ENCODE measurements at places on chromosomes 12 and 14.
A peak's percentile ranks its signal among the peaks of the same experiment; 100 is the strongest.

DNA sequence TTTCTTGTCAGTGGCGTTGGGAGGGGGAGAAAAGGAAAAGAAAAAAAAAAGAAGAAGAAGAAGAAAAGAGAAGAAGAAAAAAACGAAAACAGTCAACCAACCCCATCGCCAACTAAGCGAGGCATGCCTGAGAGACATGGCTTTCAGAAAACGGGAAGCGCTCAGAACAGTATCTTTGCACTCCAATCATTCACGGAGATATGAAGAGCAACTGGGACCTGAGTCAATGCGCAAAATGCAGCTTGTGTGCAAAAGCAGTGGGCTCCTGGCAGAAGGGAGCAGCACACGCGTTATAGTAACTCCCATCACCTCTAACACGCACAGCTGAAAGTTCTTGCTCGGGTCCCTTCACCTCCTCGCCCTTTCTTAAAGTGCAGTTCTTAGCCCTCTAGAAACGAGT, 1.9 kb downstream of the ASCL1 start:
- no peak for ATAC-seq

DNA sequence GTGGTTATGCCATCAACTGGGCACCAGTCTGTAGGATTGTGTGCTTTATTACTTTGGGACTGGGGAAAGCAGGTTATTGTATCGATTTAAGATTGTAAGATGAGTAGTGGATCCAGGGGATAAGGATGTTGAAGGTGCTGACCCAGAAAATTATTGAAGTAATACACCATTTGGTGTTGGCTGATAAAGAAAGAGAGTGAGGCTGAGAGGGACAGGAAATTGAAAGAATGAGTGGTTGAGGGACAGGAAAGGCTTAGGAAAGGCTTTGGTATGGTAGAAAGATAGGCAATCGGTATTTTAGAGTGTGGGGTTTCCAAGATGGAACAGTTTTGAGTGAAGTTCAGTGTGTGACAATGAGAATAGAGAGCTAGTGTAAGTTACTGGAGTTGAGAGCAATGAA, 12.3 kb downstream of the PPHLN1 start:
- no peak for ATAC-seq

DNA sequence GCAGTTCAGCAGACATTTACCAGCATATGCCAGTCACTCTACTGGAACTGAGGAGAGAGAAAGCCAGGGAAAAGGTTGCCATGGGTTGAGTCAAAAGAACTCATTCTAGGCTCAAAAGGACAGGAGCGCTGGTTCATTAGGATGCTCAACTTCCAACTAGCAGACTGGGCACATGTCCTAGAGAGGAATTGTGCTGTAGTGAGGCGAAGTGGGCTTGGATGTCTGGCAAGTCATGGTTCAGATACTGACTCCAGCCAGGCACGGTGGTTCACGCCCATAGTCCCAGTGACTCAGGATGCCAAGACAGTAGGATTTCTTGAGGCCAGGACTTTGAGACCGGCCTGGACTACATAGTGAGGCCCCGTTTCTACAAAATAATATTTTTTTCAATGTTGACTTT, 281.5 kb downstream of the CACNA1C start:
- ATAC-seq: no peak

DNA sequence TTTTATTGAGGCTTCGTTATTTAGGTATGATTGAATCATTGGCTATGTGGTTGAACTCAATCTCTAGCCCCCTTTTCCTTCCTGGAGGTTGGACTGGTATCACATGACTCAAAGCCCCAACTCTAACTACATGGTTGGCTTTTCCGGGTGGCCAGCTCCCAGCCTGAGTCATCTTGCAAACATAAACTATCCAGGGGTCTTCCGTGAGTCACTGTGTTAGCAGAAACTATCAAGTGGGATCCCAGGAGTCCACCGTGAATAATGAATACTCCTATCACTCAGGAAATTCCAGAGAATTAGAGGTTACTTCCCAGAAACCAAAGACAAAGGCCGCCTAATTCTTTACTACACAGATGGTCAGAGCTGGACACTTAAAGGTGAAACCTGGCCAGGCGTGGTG, 19.7 kb upstream of the PLEKHD1 start:
- no peak for ATAC-seq

GRCh38 chr12:49339464-49339861, 2.5 kb upstream of the C1QL4 start:
- ATAC-seq: no peak

DNA sequence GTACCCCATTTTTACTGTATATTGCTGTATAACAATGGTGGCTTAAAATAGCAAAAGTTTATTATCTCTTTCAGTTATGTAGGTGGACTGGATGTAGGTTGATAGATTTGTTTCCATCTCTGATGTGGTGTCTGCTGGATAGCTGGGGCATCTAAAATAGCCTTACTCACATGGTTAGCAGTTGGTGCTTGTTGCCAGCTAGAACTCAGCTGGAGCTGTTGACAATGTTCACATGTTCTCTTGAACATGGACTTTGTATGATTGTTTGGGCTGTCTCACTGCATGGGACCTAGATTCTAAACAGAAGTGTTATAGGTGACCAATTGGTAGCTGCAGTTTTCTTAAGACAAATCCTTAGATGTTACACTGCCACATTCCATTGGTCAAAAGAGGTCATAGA, 126.9 kb downstream of the GPHN start:
- no peak for ATAC-seq

GRCh38 chr14:104604458-104605449, at the start of gene TMEM179:
TMEM179 (minus strand) TSS chr14:104604772; CDS start chr14:104604741, 31 bp downstream.
- no peak for ATAC-seq

DNA sequence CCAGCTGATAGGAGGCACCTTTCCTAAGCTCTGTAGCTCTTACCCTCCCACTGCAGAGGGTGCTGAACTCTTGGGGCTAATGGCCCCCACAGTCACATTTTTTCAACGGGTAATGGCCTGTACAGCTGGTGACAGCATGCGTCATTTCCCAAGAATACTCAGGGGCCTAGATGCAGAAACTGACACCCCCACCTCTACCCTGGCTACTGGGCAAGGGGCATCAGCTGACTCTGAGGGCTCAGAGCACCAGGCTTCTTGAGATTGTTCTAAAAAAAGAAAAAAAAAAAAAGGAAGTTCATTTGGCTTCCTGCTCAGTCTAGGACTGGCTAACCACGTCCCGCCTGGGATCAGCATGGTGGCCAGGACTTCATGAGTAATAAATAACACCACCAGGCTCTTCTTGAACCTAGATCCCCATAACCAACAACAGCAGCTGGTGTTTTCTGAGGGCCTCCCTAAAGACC, 35.2 kb downstream of the ZFP36L1 start:
- peak; percentile 88 for ATAC-seq

DNA sequence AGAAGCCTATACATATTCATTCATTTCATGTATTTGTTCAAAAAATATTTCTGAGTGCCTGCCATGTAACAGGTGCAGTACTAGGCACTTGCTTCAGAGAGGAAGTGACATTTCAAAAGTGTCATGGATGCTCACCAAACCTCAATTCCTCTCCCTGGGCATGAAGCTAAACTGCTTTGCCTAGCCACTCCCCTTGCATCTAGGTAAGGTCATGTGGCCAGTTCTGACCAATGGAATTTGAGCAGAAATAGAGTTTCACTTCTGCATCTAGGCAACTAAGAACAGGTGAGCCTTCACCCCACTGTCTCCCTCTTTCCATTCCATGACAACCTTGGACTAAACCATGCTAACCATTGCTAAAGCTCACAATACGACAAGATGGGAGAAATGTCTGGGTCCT, 27.6 kb downstream of the TC2N start:
- no peak for ATAC-seq

GRCh38 chr14:89616852-89617341, 199.9 kb upstream of the FOXN3 start:
- no peak for ATAC-seq

DNA sequence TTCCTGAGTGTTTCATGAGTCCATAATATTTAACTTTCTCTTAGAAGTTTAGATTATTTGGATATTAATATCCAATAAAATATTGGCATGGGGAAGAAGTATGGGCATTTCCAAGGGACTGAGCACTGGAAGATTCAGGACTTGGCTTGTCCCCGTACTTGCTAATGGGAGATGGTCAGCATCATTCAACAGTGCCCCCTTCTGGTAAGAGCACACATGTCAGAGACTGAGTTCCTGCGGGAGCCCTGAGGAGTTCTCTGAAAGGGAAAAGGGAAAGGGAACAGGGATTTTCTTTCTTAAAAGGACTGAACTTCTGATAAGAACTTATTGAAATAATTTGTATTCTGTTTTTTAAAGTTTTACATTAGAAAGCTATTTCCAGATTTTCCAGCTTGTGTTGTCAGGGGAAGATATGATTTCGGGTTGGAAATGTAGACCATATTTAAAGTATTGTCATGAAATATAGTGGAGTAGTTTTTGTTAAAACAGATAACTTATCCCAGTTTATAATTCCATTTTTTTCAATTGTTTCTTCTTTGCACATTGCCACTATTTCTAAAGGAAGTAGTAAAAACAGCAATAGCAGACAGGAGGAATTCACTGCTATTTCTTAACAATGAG, 59.8 kb upstream of the C12orf71 start:
- peak; percentile 64 for ATAC-seq

GRCh38 chr12:101962486-101962885, 85.1 kb downstream of the DRAM1 start:
- ATAC-seq: no peak

GRCh38 chr12:16037533-16037932, 126.4 kb downstream of the DERA start:
- no peak for ATAC-seq

GRCh38 chr12:120397824-120398540, 29.0 kb upstream of the MSI1 start:
- peak; percentile 31 for ATAC-seq

- no peak for ATAC-seq
These were observed 24.2 kb downstream of the OR6C68 start for GRCh38 chr12:55516391-55516790.

DNA sequence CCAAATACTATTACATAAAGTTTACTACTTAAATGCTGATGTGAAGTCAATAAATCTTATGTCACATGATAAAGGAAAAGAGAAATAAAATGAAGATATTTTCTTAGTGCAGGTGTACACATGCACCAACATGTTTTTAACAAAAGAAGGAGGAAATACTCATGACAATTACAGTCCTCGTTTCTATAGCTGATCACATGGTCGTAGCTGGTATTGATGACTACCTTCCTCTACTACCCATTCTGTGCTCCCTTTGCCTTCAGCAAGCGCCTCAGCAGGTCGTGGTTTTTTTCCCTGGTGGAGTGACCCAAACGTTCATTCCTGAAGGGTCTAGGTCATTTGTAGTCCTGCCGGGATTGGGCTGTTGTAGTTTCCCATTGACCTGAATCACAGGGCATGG, 25.4 kb upstream of the SLC10A1 start:
- no peak for ATAC-seq

GRCh38 chr12:89877671-89878070, 169.0 kb upstream of the ATP2B1 start:
- no peak for ATAC-seq

GRCh38 chr12:110622582-110622981, 8.7 kb downstream of the TCTN1 start:
- no peak for ATAC-seq

DNA sequence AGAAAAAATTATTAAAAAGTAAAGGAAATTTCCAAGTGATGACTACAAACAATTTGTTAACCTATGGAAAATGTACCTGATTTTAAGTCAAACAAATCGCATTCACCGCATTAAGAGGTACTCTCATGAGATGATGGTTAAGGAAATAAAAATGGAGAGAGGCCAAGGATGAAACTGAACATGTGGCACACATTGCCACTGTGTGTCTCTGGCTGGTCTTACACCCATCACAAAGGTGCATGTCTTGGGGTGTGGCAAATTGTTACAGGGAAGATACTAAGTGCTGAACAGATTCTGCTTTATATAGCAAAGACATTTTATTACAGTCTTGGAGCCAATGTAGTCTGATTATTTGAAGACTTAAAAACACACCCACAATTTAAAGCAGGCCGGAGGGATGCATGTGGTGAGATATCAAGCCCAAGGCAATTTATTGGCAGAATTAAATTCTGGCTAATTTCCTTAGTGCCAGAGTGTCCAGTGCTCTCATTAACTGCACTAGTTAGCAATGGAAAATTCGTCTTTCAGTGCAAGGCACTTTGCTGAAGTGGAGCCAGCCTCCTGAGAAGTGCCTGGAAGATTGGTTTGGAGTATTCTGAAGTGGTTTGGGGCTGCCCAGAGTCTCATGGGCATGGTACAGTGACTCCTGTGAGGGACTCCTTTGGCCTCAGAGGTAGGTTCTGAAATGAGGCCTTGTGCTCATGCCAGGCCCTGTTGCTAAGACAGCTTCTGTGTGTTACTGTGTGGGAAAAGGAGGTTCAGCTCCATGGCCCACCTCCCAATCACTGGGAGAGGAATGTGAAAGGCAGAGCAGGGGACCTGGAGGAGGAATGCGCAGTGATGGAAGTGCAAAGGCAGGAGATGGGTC, 166.9 kb downstream of the BRMS1L start:
- no peak for ATAC-seq

GRCh38 chr12:54891717-54892478, 37.6 kb downstream of the MUCL1 start:
- ATAC-seq: no peak

DNA sequence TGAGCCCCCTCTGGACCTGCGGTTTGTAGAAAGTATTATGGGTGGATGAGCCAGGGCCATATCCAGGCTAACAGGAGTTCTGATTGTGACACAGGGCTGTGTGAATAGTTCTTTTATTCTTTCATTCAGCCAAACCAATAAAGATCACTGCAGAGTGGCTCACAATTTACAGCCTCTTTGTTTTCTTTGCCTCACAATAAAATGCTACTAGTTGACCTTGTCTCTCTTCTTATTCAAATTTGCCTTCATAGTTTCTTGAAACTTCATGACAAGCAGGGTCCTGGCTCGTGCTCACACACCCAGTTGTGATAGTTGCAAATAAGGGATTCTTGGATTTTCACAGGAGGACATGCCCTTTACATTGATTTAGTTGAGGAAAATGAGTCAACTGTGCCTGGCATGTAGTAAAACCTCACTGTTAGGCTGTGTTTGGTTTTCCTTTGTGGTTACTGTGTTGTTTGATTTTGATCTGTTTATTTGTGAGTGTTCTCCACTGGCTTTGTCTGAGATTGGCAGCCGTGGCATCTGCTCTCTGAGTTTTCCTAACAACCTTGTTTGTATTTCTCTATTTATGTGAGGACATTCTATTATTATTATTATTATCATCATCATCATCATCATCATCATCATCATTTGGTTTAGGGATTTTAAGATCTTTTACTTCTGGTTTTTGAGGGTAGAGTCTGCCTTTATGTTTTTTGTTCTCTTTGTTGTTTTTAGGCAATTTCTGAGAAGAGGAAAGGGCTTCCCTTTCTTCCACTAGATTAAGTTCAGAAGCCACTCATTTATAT, 2.7 kb upstream of the KRT6B start:
- no peak for ATAC-seq

GRCh38 chr14:96055065-96055752, 16.0 kb downstream of the C14orf132 start:
- ATAC-seq: no peak

- ATAC-seq: no peak
These were observed 234.5 kb downstream of the SNAPC1 start for GRCh38 chr14:61996753-61997152.

GRCh38 chr12:38886064-38886463, 19.3 kb downstream of the CPNE8 start:
- no peak for ATAC-seq

GRCh38 chr14:68854421-68854820, 61.6 kb upstream of the ZFP36L1 start:
- ATAC-seq: peak; percentile 39

GRCh38 chr12:69821032-69821455, 4.0 kb upstream of the MYRFL start:
- no peak for ATAC-seq
